GM06990 (cell line): ENCODE measurements at places on chromosomes 7 and 10.

- no peak for DNase-seq
Measured at GRCh38 chr10:77355844-77356243, 281.8 kb downstream of the KCNMA1 start.

- no peak for DNase-seq
Measured at GRCh38 chr10:124414076-124414475, 4.6 kb downstream of the OAT start.

DNA sequence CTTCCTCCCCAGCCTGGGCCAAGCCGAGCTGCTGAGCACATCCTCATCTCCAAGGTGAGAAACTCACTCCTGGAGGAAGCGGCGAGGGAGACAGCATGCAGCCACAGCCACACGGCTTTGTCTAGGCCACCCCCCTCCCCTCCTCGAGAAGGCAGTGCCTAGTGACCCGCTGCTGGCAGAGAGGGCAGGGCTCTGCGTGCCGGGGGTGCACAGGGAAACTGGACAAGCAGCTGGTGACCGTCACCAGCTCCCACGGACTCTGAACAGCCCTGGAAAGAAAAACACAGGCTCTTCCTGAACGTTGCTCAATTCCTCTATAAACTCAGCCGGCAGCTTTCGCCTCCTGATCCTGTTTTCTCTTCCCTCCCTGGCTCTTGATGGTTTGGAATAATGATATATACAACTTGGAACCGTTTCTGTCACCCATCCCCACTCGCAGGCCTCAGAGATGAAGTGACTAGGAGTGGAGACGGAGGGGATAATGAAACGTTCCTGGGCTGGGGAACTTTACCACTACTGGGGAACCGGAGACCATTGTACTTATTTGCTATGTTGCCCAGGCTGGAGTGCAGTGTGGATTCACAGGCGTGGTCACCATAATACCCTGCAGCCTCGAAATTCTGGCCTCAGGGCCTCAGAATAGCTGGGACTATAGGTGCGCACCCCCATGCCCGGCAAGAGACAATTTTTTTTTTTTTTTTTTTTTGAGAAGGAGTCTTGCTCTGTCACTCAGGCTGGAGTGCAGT, 19.3 kb downstream of the PAPOLB start:
- no peak for DNase-seq

DNA sequence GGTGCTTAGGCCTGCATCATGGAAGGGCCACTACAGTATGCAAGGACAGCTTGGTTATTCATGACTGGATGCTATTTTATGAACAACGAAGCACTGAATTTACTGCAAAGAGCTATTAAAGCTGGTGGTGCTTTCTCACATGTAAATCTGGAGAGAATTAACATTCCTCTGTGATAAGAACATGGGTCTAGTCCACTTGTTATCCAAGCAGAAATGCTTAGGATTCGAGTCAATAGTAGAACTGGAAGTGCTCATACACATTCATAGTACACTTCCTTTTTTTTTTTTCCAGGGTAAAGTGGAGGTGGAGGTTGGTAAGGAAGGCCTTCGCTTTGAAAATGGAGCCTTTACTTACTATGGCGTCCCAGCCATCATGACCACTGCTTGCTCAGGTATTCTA, 35.0 kb downstream of the CNNM1 start:
- DNase-seq = no peak

DNA sequence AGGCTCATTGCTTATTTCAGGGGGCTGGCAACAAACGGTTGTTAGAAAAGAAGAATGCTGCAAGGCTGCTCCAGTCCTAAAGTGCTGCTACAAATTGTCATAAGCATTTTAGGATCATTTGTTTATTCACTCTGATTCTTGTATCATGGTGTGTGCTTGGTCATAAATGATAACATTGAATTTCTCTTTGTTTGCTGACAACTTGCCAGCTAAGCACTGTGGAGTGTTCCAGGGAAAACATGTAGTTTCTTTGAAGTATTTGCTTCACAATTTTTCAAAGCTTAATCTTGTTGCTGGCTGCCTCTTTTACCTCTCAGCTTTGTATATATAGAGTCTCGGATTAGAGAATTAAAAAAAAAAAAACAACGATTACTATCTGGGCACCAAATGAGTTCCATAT, 263.0 kb downstream of the PHF14 start:
- DNase-seq = no peak

DNA sequence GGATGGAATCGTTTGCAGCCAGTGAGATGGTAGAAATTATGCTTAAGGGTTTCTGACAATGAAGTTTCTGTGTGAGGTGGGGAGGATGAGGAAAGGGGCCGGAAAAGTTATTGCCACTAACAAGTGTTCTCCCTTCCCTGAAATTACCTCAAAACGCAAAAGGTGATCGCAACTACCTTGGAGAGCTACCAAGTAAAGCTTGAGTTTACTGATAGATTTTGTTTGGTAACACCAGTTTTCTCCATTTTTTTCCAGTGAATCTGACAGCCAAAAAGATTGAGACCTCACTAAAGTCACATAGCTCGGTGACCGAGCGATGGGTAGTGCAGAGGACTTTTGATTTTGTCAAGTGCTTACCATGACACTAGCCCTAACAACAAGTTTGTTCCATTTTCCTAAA, 1.6 kb downstream of the SUV39H2 start:
- no peak for DNase-seq

DNA sequence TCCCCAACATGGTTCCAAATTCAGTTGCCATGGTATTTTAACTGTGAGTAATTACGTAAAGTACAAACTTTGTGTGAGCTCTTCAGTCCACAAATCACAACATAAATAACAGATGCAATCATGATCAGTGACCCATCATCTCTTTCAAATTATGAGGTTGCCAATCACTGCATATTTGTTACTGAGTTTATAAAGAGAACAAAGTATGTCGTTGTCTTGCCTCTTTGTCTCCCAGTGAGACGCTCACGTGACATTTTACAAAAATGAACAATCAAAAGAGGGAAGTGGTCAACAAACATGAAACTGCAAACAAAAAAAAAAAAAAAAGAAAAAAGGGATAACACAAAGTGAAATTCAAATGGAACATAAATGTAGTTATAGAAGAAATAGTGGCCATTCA, 122.7 kb upstream of the PDSS1 start:
- peak; percentile 77 for DNase-seq

DNA sequence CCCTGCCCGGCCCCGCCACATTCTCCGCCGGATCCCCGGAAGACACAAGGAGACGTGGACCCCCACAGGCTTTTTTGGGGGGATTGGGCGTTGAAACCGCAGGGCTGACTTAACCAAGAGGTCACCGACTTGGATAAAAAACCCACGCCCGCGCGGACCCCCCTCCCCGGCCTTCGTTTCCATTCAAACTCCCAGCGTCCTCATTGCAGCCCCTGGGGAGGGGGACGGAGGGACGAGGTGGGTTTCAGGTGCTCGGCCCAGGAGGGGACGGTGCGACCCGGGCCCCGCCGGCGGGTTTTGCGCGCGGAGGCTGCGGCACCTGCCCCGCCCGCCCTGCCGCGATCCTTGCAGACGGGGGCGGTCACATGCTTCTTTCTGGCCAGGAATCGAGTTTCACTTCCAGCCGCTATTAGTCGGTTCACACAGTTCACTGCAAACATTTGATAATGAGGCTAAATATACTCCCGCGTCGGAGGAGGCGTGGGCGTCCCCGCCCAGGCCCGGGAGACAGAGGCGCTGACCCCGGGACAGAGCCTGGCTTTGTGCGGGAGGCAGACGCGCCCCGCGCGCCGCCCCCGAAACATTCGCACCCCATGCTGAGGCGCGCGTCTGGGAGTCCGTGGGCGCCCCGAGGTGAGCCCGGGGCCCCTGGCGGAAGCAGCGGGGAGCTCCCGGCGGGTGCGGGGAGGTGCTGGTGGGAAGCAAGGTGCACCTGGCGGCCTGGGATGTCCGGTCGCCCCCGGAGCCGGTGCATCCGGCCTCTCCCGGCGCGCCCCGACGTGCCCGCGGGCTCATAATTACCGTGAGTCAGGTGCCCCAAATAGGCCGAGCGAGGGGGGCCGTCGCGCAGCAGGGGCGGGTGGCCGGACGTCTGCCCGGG, 2.7 kb upstream of the PDGFA start:
- peak; percentile 74 for DNase-seq

- no peak for DNase-seq
Measured at GRCh38 chr10:3102720-3103427, 35.5 kb downstream of the PFKP start.
